ENCODE measurements at places on chromosomes 12 and 14.

DNA sequence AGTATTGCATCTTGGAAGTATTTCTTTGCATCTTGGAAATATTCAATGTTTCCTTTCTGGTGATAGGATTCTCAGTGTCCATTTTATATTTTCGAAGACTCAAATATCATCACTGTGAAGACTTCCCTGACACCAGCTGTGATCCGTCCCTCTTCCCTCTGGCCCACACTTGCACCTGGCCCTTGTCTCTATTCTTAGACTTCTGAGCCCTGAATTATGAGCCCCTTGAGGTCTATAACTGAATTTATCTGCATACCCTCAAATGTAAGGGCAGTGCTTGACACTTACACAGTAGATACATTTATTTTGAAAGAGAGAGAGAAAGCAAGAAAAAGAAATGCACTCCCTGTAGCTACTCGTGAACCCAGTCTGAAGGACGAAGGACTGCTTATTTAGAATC is 376.7 kb downstream of the ZFP36L1 start:
- DNase-seq = no peak

- DNase-seq = no peak
These were observed 28.6 kb downstream of the TDG start for GRCh38 chr12:103994235-103994634.

DNA sequence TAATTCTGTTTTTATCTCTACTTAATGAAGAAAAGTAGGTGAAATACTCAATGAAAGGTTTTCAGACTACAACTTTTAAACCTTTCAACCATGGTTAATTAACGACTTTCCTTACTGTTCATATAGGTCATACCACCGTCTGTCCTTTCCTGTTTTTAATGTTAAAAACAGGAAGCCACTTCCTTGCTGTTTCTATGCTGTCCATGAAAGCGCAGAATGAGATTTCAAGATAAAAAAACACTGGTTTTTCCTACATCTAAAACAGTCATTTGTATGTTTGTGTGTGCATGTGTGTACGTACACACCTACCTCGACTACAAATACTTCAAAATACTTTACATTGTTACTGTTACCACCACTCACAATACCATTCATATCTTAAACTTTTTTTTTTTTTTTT is 27.3 kb downstream of the SPTLC2 start:
- no peak for DNase-seq

DNA sequence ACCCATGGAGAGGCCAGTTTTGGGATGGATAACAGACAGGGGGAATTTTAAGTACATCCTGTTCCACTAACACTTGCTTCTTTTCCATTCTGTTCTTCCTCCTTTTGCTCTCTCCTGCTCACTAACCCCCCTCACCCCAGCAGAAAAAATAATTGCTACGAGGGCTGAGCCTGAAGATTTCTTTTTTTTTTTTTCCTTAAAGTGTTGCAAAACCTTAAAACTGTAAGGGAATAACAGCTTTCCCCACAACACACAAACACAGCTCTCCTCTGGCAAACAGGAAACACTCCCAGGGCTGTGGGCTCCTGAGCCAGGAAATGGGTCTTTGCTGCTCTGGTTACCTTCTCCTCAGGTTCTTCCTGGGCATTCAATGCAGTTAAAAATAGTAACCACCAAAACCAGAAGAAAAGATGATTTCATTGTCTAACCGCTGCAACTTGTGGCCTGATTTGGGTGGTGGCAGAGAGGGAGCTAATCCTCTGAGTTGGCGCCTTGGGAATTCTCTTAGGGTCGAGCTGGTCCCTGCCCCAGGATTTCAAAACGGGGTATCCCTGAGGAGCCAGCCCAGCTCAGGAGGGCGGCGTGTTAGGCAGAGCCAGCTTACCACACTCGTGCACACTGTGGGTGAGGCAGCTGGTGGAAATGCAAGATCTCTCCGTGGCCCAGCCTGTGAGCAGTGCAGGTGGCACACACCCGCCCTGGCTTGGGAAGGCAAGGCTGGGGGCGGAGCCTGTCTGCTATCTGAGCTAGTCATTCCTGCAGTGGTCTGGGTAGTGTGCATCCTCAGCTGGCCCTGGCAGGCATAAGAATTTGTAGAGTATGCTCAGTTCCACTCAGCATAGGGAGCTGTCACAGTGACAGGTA is 17.1 kb upstream of the EMP1 start:
- peak; percentile 36 for DNase-seq

DNA sequence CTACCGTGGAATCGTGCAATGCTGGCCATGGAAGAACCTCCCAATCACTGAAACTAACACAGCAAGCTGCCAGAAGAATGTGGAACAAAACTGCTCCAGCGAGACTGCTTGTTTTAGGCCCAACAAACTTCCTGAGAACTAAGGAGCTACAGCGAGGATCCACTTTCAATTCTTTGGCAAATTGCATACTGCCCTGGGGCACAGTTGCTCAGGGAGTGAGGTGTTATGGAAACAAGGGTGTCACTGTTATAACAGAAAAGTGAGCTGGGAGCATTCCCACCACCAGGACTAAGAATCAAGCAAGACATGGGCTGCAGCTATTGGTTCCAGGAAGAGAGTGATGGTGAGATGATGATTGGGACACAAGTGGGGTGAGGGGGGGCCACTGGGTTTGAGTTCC is 1606.1 kb upstream of the FLRT2 start:
- no peak for DNase-seq

- no peak for DNase-seq
These were observed 199.4 kb upstream of the LRIG3 start for GRCh38 chr12:59119676-59120075.

DNA sequence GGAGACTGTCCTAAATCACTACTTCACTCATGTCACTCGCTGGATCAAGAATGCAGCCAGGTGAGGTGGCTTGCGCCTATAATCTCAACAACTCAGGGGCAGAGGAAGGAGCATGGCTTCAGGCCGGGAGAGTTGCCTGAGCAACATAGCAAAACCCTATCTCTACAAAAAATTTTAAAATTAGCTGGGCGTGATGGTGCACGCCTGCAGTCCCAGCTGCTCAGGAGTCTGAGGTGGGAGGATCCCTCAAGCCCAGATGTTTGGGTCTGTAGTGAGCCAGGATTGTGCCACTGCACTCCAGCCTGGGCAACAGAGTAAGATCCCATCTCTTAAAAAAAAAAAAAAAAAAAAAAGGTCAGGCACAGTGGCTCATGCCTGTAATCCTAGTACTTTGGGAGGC is 5.9 kb downstream of the SMAGP start:
- no peak for DNase-seq

GRCh38 chr14:35789651-35790050 is 19.4 kb downstream of the RALGAPA1 start:
- DNase-seq = no peak

DNA sequence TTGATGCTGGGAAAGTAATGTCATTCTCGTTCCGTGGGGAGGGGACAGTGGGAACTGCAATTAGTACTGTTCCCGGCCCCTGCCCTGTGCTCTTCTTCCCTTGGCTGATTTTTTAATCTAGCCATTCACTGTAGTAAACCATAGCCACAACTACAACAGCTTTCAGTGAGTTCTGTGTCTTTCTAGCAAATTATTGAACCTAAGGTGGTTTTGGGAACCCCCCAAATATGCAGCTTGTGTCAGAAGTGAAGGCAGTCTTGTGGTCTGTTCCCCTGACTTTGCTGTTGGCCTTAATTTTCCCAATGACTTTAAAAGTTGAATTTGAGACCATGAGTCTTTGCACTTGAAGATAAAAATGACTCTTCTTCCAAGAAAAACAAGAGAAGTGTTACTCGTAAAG is 114.3 kb upstream of the ETV6 start:
- DNase-seq = no peak

GRCh38 chr12:52306731-52307130 is 14.5 kb downstream of the KRT83 start:
- no peak for DNase-seq

GRCh38 chr12:1706632-1706980 is 15.7 kb downstream of the ADIPOR2 start:
- DNase-seq = no peak

DNA sequence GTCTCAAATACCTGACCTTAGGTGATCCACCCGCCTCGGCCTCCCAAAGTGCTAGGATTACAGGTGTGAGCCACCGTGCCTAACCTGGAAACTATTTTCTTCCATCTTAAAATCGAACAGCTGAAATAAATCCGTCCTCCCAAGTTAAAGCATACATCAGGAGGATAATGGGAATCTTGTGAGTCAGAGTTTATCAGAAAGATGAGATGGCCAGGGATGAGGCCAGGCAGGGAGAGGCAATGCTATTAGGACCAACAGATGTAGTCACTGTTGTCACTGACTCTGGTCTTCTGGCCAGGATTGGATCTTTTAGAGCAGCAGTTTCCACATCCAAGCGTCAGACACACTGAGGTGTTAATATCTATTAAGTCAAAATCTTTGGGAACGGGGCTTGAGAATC is 61.7 kb upstream of the USP44 start:
- DNase-seq = no peak

DNA sequence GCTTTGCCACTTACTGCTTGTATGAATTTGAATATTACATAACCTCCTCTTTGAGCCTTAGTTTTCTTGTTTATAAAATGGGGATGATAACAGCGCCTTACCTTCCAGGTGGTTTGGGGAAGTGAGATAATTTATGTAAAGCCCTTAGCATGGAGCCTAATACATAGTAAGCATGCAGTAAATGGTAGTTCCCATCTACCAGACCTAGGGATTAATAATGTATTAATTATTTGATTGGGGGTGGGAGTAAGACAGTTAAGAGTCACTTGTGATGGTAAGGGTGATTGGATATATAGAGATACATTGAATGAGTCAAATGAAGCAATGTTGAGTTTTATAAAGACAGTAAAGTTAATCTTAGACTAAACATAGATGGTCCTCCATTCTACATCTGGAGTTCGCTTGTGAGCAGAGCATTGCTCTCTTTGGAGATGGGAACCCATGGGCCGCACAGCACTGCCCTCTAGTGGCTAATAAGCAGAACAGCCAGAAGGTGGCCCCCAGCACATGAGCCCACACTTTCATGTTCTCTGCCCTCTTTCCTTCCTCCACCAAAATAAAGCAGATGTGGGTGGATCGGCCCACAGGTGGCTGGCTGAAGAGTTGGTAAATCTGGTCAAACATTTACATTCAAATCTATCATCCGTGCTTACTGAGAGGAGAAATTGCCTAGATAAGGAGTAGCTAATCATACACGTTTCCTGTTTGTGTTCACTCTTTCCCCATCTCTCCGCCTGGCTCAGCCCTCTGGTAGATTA is 26.5 kb upstream of the TAMALIN start:
- peak; percentile 77 for DNase-seq

GRCh38 chr14:103707329-103708263 is 7.7 kb downstream of the XRCC3 start:
- DNase-seq = no peak

DNA sequence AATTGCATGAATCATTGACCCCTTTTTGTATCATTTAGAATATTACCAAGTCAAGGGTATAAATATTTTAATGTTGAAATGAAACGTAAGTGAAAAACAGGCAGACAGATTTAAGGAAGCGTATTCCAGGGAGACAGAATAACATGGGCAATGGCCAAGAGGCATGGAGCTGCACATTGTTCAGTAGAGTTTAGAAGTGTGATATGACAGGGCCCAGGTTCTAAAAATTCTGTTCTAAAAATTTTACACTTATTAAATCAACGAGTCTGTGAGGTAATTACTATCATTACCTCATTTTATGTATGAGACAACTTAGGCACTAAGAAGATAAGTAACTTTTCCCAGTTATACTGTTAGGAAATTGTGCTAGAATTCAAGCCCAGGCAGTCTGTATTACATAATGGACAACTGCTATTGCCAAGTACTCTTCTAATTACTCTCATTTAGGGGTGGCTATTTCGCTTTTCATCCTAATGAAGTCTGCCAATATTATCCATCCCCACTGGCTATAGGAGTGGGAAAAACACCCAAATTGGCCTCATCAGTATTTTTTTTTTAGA is 103.2 kb upstream of the NAV3 start:
- DNase-seq = no peak

DNA sequence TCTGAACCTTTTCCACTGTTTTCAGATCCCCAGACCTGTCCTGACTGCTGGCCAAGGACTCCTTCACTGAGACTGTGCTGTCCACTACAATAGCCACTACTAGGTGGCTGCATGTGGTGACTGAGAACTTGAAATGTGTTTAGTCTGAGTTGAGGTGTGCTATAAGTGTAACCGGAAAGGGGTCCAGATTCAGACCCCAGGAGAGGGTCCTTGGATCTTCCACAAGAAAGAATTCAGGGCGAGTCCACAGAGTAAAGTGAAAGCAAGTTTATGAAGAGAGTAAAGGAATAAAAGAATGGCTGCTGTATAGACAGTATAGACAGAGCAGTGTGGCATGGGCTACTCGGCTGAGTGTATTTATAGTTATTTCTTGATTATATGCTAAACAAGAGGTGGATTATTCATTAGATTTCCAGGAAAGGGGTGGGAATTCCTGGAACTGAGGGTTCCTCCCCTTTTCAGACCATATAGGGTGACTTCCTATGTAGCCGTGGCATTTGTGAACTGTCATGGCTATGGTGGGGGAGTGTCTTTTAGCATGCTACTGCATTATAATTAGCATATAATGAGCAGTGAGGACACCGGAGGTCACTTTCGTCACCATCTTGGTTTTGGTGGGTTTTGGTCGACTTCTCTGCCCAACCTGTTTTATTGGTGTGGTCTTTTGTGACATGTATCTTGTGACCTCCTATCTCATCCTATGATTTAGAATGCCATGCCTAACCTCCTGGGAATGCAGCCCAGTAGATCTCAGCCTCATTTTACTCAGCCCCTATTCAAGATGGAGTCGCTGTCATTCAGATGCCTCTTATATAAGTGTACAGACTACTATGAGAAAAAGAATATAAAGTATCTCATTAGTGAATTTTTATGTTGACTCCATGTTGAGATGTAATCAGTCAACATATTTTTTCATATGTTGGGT is 70.0 kb upstream of the SRSF5 start:
- peak; percentile 62 for DNase-seq

- DNase-seq = no peak
These were observed 29.4 kb upstream of the LRP1-AS start for GRCh38 chr12:57176846-57177245.

GRCh38 chr12:132597333-132598316 is 12.8 kb downstream of the LRCOL1 start:
- peak; percentile 63 for DNase-seq

GRCh38 chr12:46517579-46517962 is 145.0 kb upstream of the SLC38A2 start:
- peak; percentile 22 for DNase-seq

- no peak for DNase-seq
These were observed 30.7 kb downstream of the NDUFA12 start for GRCh38 chr12:94972795-94973194.

- no peak for DNase-seq
These were observed at the start of gene WIF1 for GRCh38 chr12:65121049-65121955. Gene WIF1 (minus strand): TSS chr12:65121305. CDS start chr12:65121191, 114 bp downstream.

GRCh38 chr14:91381801-91382670 is 35.6 kb downstream of the CCDC88C start:
- no peak for DNase-seq

All from CD4-positive, alpha-beta T cell treated with Interleukin-17A for 1 hour (primary cell).